Inflammatory macrophage (primary cell): ENCODE measurements at places on chromosomes 6 and 20.
A peak's percentile ranks its signal among the peaks of the same experiment; 100 is the strongest.

DNA sequence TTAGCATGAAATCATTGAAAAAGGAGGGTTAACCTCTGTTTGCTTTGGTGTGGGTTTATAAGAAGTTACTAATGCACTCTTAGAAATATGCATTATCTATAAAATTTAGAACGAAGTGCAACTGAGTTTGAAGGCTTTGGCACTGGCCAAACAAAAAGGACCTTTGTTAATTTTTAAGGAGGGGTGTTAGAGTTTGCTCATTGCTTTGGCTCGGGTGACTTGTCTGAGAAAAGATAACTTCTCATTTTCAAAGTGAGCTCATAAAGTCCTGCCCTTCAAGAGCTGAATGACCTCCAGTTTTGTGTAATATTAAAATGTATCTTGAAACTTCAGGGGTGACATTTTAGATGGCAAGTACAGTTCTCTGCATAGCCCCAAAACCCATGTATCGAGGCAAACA is 25.9 kb downstream of the NEDD9 start:
- peak; percentile 56 for DNase-seq

DNA sequence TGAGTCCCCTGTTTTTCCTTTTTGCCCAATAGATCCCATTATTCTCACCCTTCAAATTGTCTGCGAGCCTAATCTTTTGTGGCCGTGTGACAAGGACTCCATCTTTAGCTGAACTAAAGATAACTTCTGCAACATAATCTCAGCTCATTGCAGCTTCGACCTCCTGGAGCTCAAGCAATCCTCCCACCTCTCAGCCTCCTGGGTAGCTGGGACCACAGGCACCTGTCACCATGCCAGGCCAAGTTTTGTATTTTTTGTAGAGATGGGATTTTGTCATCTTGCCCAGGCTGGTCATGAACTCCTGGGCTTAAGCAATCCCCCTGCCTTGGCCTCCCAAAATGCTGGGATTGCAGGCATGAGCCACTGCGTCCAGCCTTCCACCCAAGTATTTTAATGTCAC is 161.0 kb downstream of the GJA1 start:
- DNase-seq: no peak

GRCh38 chr6:105561486-105561885 is 158.6 kb upstream of the PREP start:
- peak; percentile 36 for DNase-seq

DNA sequence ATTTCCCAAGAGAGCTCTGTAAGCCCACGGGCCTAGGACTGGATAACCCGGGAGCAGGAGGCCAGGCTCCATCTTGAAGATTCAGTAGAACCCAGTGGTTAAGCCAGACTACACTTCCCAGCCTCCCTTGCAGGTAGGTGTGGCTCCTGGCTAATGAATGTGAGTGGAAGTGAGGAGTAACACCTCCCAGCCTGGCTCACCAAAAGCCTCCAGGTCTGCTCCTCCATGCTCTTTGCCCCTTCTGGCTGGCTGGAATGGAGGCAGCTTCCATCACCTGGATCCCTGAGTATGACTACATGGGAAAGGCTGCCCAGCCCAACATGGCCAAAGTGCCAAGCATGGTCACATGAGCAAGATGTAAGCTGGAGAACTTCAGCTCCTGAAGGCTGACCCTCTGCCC is 9.7 kb downstream of the LRRN4 start:
- DNase-seq: no peak

DNA sequence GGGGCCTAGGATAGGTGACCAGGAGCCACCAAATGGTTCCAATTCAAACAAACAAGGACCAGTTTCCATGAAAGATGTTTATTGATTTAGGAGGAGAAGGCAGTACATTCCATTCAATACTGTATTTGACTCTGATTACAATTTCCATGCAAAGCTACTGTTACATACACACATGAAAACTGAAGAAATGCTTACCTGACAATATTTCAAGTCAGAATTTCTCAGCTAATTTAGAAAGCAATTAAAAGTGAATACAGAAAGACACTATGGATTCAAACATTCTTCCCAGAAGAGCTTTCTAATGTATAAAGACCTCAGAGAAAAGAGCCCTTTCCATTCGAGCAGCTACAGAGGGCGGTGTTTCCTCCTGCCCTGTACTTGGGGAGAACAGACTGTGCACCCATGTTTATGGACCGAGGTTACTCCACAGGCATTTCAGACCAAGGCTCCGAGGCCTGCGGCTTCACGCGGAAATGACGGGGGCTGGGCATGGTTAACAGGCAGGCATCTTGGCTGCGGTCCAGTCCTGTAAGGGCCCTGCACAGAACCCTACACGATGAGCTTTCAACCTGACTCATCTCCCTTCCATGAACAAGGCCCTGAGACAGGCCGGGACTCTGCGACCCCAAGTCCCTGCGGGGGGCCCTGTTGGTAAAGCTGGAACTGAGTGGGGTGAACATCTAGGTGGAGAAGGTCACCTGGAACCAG is 25.7 kb upstream of the TCFL5 start:
- DNase-seq: peak; percentile 4

DNA sequence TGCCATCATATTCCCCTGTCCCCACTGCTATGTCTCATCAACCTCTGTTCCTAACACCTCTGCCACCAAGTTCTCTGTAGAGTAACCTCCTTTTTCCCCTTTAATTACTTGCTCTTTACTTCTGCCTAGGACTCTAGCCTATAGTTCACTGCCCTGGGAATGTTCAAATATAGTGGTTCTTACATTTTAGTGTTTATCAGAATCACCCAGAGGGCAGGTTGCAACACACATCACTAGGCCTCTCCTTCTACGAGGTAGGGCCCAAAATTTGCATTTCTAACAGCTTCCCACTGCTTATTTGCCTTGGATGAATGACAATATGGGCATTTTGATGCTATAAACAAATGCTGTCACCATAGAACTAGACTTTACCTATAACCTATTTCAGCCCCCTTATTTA is 23.1 kb upstream of the C6orf141 start:
- DNase-seq: no peak

- DNase-seq: peak; percentile 76
Measured at GRCh38 chr6:163416557-163417253, 2.2 kb downstream of the QKI start.

DNA sequence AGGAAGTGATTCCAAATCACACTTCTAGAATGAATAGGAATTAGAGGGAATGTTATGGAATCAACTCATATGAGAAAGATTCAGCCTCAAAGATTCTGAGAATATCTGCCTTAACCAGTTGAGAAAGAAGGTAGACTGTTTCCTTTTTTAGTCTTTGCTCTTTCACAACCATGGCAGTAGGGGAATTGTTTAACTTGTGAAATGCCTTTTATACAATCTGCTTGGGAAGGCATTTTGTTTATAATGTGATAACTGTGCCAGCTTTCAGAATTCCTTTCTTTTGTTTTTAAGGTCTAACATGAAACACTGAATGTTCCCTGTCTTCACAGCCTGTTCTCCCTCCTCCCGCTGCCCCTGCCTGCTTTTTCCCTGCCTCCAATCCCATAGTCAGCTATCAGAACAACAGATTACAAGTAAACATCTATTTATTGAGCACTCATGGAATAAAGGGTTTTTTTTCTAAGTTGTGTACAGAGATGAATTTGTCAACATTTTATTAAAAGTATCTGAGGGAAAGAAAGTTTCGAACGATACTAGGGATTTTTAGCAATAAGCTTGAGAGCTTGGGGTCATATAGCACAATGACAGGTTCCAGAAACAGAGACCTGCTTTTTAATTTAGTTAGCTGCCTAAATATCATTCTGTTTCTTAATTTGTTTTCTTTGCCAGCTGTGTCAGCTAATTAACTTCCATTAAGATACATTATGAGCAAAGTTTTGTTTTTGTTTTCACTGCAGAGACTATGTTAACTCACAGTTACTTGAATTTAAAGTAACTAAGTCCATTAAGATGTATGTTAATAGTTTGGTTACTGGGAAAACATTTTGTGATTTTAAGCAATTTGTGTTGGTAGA is 28.3 kb upstream of the FBXO30 start:
- DNase-seq: peak; percentile 39

DNA sequence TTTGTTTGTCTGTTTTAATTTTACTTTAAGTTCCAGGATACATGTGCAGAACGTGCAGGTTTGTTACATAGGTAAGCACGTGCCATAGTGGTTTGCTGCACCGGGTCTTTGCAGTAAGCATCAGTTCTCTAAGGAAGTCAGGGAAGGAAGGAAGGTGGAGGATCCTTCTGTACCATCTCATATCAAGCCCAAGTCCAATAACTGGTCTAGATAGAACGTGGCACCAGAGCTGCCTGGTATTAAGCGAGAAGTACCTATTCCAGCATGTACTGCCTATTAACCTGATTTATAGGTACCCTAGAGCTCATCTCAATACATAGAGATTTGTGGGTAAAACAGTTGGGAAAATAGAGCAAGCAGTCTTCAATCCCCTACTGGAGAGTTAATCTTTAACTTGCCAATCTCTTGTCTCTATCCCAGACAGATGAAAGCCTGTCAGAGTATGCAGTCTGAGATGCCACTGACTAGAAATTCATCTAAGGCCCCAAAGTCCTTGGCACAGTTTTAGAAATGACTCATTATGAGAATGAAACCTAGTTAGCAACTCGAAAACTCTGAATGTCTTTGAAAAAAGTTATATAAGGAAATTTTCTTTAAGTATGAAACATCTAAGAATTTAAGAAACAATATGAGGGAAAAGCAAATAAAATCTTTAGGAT is 144.9 kb downstream of the TFAP2A start:
- no peak for DNase-seq

DNA sequence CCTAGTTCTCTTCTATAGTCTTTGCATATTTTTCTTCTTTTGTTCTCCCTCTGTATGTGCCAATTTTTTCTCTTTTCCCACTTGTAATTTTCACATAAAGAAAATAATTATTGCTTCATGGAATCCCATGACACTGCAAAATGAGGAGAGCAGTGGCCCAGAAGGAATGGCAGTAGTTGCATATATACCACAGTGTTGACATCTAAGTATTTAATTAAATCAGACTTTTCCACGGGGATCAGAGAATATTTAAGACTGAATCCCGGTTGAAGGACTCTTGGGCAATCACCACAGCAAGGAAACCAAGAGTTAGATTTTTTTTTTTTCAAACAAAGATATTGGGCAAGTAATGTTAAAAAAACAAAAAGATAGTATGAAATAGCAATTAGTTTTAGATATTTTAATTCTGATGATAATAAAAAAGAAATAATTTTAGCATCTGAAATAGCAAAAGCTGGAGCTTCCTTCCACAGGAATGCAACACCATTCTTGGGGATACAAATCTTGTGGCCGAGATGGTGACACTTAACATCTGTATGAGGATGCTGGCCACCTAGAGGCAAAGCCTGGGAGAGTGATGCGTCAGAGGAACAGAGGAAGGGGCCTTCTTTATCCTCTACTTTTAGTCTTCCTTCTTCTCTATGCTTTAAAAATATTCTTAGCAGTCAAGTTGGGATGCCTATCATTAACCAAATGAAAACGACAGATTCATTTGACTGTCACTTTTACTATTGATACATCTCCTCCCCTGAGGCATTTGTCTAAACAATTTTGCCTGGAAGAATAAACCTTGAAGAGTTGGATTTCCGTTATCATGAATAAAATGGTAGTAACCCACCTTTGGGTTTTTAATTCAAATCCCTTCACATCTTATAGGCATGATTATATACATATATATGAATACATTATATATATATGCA is 356.2 kb downstream of the GJA1 start:
- DNase-seq: no peak

DNA sequence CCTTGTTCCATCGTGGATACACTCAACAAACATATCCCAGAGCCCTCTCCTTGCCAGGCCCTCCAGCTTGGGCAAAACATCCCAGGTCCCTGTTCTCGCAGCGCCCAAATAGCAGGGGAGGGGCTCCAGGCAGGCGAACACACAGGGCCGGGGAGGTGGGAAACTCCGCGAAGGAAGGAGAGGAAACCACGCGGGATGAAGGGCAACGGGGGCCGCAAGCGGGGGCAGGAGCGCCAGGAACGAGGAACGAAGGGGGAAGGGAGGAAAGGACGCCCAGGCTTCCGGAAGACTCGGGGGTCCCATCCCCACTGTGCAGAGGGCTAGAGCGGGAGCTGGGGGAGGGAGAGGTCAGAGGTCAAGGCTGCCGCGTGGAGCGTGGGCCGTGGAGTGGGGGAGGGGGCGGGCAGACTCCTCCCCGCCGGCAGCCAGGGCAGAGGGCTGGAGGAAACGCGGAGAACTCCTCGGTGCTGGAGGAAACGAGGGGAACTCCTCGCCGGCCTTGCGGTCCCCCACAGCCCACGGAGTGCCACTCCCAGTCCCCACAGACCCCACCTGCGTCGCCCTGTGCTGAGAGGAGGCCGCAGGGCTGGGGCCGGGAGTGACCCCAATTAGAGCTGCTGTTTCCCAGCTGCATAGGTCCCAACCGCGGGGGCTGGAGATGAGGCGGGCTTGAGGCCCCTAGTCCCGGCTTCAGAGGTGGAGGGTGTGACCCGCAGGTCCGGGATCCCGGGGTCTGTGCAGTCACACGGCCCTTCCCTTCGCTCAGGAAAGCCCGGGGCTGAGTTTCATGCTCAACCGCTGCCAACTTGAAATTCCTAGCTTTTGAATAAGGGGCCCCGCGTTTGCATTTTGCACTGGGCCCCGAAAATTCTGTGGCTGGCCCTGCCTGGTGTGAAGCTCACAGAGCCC is 1.2 kb upstream of the RBM38 start:
- DNase-seq: peak; percentile 31
